Glomerular endothelial cell (primary cell): ENCODE measurements at places on chromosomes 2 and 18. TPM values are rescaled to one million over a fixed set of nuclear protein-coding genes. Genes with fewer than 3 reads are reported as not detected.

- DNase-seq: no peak
Measured at GRCh38 chr2:143486976-143487375, 357.8 kb downstream of the ARHGAP15 start.

GRB14 gene
- 1.2 and 3.2 TPM in 2 replicates for total RNA-seq

PROM2 gene
- 0.99 and 4.8 TPM in 2 replicates for total RNA-seq

TEX51 gene
- not detected in 2 replicates for total RNA-seq

GATA6 gene
- 7.0 and 18.1 TPM in 2 replicates for total RNA-seq

KANSL1L gene
- 8.6 and 9.2 TPM in 2 replicates for total RNA-seq

CXCR1 gene
- not detected in 2 replicates for total RNA-seq
